Right renal cortex interstitium (tissue), 3 donors: ENCODE measurements at places on chromosomes 11 and 22. TPM values are rescaled to one million over a fixed set of nuclear protein-coding genes. Genes with fewer than 3 reads are reported as not detected.

The P4HA3 gene
- 1.3 TPM for polyA plus RNA-seq

The UPK3A gene
- 0.15 TPM for polyA plus RNA-seq

The JOSD1 gene
- polyA plus RNA-seq: 39.2 TPM

The PATE2 gene
- polyA plus RNA-seq: not detected

The MPPED2 gene
- 18.2 TPM for polyA plus RNA-seq

The NTM gene
- polyA plus RNA-seq: 35.7 TPM

The TMPRSS5 gene
- 0.69 TPM for polyA plus RNA-seq

The CARD10 gene
- polyA plus RNA-seq: 16.2 TPM

The GALNT18 gene
- 28.8 TPM for polyA plus RNA-seq

The XRCC6 gene
- polyA plus RNA-seq: 405 TPM

The HBG1 gene
- polyA plus RNA-seq: 3.5 TPM

The WBP2NL gene
- 3.2 TPM for polyA plus RNA-seq

The OR5A1 gene
- polyA plus RNA-seq: not detected

The MS4A6A gene
- polyA plus RNA-seq: 17.5 TPM

The NF2 gene
- 27.1 TPM for polyA plus RNA-seq

The GAS2L1 gene
- 5.6 TPM for polyA plus RNA-seq

The OR52E8 gene
- not detected for polyA plus RNA-seq

The AGBL2 gene
- 7.1 TPM for polyA plus RNA-seq

The KDM4E gene
- 0.14 TPM for polyA plus RNA-seq

The IL10RA gene
- polyA plus RNA-seq: 2.2 TPM

The PANX3 gene
- not detected for polyA plus RNA-seq

The CDC42EP2 gene
- 6.3 TPM for polyA plus RNA-seq

The MMP8 gene
- polyA plus RNA-seq: 0.18 TPM

The SCUBE2 gene
- 5.0 TPM for polyA plus RNA-seq

The SRSF8 gene
- polyA plus RNA-seq: 71.6 TPM

The CCDC73 gene
- 0.26 TPM for polyA plus RNA-seq

The HEPHL1 gene
- polyA plus RNA-seq: 0.49 TPM

The LARGE1 gene
- 24.5 TPM for polyA plus RNA-seq

The DUSP8 gene
- polyA plus RNA-seq: 2.2 TPM

The MCAM gene
- 48.5 TPM for polyA plus RNA-seq

The RCOR2 gene
- polyA plus RNA-seq: 11.4 TPM

The DCHS1 gene
- polyA plus RNA-seq: 30.3 TPM

The CCDC89 gene
- polyA plus RNA-seq: 4.4 TPM

The CABP4 gene
- polyA plus RNA-seq: 0.64 TPM

The GGTLC3 gene
- 0.30 TPM for polyA plus RNA-seq

The KIF18A gene
- 12.9 TPM for polyA plus RNA-seq

The LMNTD2 gene
- polyA plus RNA-seq: 2.6 TPM

The KCNK4 gene
- polyA plus RNA-seq: not detected

The APOA1 gene
- polyA plus RNA-seq: 123 TPM

The RIBC2 gene
- 9.2 TPM for polyA plus RNA-seq

The CASP1 gene
- polyA plus RNA-seq: 4.7 TPM

The TTLL12 gene
- polyA plus RNA-seq: 18.9 TPM
